Activated CD8-positive, alpha-beta T cell treated with anti-CD3 and anti-CD28 coated beads for 36 hours (primary cell): ENCODE measurements at places on chromosomes 3 and 15. TPM values are rescaled to one million over a fixed set of nuclear protein-coding genes. Genes with fewer than 3 reads are reported as not detected.

Gene C3orf49
- total RNA-seq, result not detected

Gene CHRM5
- total RNA-seq, result not detected

Gene DTX3L
- total RNA-seq, result 25.9 TPM

Gene SLC6A20
- not detected for total RNA-seq

Gene TMEM108
- not detected for total RNA-seq

Gene DCLK3
- not detected for total RNA-seq

Gene CASR
- total RNA-seq, result not detected

Gene GOLGA6A
- not detected for total RNA-seq

Gene PLA2G4E
- total RNA-seq, result not detected

GRCh38 chr3:75140904-75141615, 523.1 kb upstream of the FRG2C start:
- no peaks in the 10 kb centered on the region for H3K4me1 ChIP-seq
- H3K4me3 ChIP-seq, result no peak overlapping the region
- DNase-seq, result no peak
- no peaks in the 10 kb centered on the region for H3K36me3 ChIP-seq
- H3K27ac ChIP-seq, result no peak overlapping the region

DNA sequence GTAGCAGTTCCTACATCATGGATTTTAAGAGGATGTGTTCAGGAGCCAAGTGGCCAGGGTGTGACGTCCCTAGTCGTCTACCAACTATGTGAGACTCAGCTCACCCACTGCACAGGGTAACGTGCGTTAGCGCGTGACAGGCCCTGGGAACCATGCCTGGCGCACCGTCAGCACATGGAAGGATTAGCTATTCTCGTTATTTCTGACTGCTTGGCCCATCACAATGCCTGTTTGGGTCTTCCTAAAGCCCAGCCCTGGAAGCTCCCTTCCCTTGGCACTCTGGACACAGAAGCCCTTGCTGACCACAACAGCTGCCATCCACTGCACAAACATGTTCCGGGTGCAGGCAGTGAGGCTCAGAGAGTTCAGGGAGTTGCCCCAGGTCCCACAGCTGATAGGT, 91.0 kb upstream of the RPL32 start:
- H3K27ac ChIP-seq, result no peak overlapping the region
- H3K4me3 ChIP-seq, result no peak overlapping the region
- H3K27me3 ChIP-seq, result no peaks in the 10 kb centered on the region
- H3K36me3 ChIP-seq, result peaks cover 3% of the 10 kb centered on the region
- no peak for DNase-seq

DNA sequence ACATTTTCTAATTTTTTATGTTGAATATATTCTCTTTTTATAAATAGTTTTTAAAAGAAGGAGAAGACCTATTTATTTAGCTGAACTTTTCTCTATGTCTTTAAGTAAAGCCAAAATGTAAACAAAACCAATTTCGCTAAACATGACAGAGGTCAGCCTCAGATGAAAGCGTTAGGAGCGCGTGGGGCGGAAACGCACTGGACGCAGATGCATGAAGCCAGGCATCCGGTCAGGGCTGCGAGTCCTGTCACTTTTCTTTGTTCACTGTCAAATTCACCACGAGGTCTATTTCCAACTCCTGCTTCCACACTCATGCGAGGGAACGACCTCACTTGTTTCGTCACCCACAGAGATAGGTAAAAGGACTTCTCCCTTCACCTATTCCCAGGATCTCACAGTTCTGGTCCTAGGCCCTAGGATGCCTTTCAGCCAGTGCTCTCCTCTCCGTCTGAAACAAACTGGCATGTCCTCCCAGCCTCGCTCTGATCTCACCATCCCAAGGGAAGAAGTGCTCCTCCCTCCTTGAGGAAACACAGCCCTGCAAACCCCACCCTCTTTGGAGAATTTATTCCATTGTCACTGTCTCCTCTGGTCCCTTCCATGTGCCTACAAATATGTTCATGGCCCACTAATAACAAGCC, 57.9 kb downstream of the ITGB5 start:
- H3K4me3 ChIP-seq, result no peak overlapping the region
- peaks cover 2% of the 10 kb centered on the region for H3K4me1 ChIP-seq
- H3K27me3 ChIP-seq, result peaks cover 4% of the 10 kb centered on the region
- no peak for DNase-seq
- H3K27ac ChIP-seq, result no peak overlapping the region

GRCh38 chr15:91100814-91101607, 954 bp downstream of the SV2B start:
- H3K4me3 ChIP-seq, result peak overlapping the region; percentile 66
- DNase-seq, result peak; percentile 26
- no peak overlapping the region for H3K27ac ChIP-seq

DNA sequence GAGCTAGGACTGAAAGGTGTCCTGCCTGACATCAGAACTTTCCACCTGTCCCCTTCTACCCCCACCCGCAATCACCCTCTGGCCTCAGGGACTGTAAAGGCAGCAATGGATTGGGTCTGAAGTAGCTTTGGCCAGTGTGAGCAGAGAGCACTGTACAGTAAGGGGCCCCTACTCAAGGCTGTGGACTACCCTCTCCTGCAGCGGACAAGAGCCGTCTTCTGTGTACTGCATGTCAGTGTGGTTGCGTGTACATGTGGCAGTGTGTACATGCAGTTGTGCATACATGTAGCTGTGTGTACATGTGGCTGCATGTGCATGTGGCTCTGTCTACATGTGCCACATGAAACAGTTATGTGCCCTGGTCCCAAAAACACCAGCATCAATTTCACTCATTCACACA, 205.9 kb upstream of the LINGO1 start:
- DNase-seq, result no peak
- H3K27me3 ChIP-seq, result peaks cover 10% of the 10 kb centered on the region
- no peak overlapping the region for H3K27ac ChIP-seq
- no peaks in the 10 kb centered on the region for H3K36me3 ChIP-seq
- H3K4me1 ChIP-seq, result no peaks in the 10 kb centered on the region

- peaks cover 15% of the 10 kb centered on the region for H3K4me1 ChIP-seq
- DNase-seq, result no peak
- H3K36me3 ChIP-seq, result peaks cover 57% of the 10 kb centered on the region
- H3K27me3 ChIP-seq, result no peaks in the 10 kb centered on the region
Observed at GRCh38 chr3:125013095-125013494, 42.7 kb downstream of the HEG1 start.

- no peaks in the 10 kb centered on the region for H3K36me3 ChIP-seq
- no peak for DNase-seq
- no peak overlapping the region for H3K4me3 ChIP-seq
- H3K27me3 ChIP-seq, result peaks cover 10% of the 10 kb centered on the region
Observed at GRCh38 chr15:95277266-95277665, 1045.9 kb downstream of the MCTP2 start.

DNA sequence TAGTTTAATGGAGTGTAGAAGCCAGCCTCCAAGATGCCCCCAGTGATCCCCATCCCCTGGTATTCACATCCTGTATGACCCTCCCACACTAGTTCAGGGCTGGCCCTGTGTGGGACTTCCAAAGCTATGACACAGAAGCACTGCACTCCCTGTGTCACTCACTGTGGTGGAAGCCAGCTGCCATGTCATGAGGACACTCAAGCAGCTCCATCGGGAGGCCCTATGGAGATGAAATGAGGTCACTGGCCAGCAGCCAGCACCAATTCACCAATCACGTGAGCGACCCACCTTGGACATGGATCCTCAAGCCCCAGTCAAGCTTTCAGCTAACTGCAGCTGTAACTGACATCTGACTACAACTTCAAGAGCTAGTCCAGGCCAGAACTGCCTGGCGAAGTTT, 3.9 kb upstream of the ACAN start:
- peaks cover 6% of the 10 kb centered on the region for H3K4me1 ChIP-seq
- no peak for DNase-seq
- H3K27ac ChIP-seq, result no peak overlapping the region
- peaks cover 48% of the 10 kb centered on the region for H3K27me3 ChIP-seq
- H3K36me3 ChIP-seq, result no peaks in the 10 kb centered on the region
- H3K4me3 ChIP-seq, result no peak overlapping the region

DNA sequence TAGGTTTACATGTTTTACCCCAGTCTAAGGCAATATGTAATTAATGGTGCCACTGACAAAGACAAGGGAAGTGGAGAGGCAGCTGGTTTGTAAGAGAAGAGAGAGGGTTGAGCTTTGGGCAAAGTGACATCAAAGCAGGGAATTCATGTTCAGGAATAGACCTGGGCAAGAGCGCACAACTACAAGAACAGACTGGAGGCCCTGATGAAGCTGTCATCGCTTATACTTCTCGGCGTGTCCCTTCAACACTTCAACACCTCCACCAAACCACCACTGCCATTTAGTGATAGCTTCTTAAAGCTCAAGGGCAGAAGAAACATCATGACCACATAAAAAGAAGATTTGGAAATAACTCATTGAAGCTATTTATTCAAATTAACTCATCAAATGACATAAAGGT, 19.6 kb upstream of the KNG1 start:
- H3K36me3 ChIP-seq, result no peaks in the 10 kb centered on the region
- H3K27me3 ChIP-seq, result peaks cover 14% of the 10 kb centered on the region
- no peak overlapping the region for H3K4me3 ChIP-seq
- H3K27ac ChIP-seq, result no peak overlapping the region
- no peak for DNase-seq
- no peaks in the 10 kb centered on the region for H3K4me1 ChIP-seq

- H3K27me3 ChIP-seq, result no peaks in the 10 kb centered on the region
- peaks cover 18% of the 10 kb centered on the region for H3K4me1 ChIP-seq
- peaks cover 24% of the 10 kb centered on the region for H3K36me3 ChIP-seq
Observed at GRCh38 chr15:59053482-59053881, 51.5 kb upstream of the CCNB2 start.

DNA sequence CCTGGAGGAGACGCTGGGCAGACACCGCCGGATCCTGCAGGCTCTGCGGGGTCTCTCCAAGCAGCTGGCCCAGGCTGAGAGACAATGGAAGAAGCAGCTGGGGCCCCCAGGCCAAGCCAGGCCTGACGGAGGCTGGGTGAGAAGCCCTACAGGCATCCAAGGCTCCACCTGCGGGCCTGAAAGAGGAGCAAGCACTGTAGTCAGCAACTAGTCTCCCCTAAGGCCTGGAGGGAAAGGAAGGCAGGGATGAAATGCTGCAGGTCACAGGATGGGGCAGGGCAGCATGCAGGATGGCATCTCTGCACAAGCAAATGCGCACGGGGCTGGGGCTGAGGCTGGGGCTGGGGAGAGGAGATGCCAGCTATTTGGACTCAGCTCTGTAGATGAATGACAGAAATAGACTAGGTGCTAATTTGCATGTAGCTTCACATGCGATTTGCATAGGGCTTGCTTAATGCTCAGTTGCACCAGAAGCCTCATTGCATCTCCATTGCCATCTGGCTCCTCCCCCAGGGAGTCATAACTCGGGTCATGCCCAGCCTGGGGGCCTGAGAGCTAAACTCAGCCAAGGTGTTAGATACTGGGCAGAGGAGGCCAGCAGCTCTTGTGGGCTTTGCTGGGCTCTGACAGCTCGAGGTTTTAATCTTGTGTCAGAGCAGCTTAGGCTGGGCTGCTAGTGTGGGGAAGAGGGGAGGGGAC, 5.2 kb upstream of the CPLX3 start:
- no peaks in the 10 kb centered on the region for H3K36me3 ChIP-seq
- H3K4me1 ChIP-seq, result peaks cover 8% of the 10 kb centered on the region
- H3K27me3 ChIP-seq, result peaks cover 4% of the 10 kb centered on the region

DNA sequence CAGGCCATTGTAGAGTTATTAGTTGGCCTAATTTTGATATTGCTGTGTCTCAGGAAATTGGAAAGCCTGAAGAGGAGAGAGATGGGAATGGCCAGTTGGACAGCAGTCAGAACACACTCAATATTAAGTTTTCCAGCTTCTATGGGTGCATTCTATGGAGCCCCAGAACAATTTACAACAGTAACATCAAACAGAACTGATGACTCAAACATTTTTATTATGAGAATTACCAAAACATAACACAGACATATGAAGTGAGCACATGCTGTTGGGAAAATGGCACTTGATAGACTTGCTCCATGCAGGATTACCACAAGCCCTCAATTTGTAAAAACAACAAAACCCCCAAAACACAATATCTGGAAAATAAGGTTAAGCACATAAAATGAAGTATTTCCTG, 104.3 kb downstream of the GADL1 start:
- no peaks in the 10 kb centered on the region for H3K27me3 ChIP-seq
- no peak overlapping the region for H3K27ac ChIP-seq
- no peak overlapping the region for H3K4me3 ChIP-seq
- DNase-seq, result no peak
